Esophagus squamous epithelium (tissue), 5 donors: ENCODE measurements at places on chromosomes 5 and 9.

DNA sequence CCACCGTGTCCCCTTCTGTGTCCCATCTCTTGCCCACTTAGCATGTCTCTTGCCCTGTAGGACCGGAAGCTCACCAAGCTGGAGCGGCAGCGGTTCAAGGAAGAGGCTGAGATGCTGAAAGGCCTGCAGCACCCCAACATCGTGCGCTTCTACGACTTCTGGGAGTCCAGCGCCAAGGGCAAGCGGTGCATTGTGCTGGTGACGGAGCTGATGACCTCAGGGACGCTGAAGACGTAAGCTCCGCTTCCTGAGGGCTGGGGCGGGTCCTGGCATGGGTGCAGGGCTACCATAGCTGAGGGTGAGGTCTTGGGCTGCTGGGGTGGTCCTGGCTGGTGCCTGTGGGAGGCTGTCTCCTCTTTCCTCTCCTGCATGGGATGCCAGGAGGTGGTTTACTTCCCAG lies 45.7 kb downstream of the WNK2 start:
- no peak for DNase-seq

DNA sequence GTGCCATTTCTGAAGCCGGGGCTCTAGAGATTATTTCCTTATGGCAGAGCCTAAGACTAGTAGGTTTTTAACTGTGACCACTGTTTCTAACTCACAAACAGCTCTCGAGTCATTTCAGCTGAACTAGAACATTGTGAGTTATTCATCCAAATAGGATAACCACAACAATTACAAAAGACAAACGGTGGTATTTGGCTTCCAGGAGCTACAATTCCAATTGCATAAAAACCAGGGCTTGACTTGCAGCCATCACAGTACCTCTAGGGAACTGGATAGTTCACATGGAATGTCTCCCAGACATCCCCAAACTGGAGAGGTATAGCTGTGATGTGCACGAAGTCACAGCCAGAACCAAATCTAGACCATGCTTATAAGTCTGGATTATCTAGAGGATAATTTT lies 224.8 kb downstream of the FAM114A2 start:
- DNase-seq, result no peak

DNA sequence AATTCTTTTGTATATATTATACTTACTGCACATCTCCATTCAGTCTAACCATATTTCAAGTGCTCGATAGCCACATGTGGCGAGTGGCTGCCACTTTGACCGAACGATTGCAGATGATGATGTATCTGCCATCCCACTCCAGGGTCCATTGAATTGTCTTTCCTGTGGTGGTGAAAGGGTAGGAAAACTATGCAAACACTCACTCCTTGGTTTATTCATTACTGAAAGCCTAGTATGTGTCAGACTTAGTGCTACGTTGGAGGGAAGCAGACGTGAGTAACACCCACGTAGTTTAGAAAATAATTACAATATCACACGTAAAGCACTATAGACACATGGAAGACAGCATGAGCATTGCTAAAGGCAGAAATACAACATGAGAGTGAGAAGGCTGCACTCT lies 353.7 kb downstream of the CSNK1G3 start:
- no peak for DNase-seq

GRCh38 chr5:105740242-105740641 lies 1930.5 kb downstream of the EFNA5 start:
- DNase-seq, result no peak

DNA sequence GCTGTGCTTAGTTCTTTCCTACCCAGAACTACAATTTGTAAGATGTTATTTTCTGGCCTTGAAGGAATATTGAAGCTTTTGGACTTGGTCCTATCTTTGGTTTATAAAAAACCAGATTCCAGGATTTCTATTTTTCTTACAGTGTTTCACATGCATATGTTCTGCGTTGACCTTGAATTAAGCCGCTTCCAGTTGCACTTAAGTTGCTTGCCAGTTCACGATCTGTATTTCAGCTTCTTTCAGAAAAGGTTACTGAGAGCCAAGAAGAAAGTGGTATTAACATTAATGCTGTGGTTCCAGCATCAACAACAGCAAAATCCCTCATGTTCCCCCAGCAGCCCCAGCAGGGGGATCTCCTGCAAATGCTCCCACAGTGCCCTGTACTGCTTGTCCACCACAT lies 156.4 kb upstream of the ADAMTS16 start:
- no peak for DNase-seq

- DNase-seq, result no peak
Measured at GRCh38 chr5:181173420-181174342, 26.3 kb downstream of the OR2V2 start.

DNA sequence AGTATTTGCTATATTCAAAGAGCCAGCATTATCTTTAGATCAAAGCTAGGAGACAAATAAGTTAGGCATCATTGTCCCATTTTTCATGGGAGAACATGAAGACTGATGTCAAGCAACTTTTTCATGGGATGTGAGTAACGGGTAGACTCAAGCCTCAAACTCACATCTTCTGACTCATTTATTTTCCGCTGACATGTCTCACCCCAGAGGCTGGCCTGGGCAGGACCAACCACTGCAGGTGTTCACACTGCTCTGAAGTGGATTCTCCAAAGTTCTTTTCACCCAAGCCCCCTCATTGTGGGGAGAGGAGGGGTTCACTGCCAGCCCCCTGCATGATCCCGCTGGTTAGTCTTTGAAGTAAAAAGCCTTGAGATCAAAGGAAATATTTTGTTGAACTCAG lies 34.9 kb upstream of the BASP1 start:
- DNase-seq, result no peak

DNA sequence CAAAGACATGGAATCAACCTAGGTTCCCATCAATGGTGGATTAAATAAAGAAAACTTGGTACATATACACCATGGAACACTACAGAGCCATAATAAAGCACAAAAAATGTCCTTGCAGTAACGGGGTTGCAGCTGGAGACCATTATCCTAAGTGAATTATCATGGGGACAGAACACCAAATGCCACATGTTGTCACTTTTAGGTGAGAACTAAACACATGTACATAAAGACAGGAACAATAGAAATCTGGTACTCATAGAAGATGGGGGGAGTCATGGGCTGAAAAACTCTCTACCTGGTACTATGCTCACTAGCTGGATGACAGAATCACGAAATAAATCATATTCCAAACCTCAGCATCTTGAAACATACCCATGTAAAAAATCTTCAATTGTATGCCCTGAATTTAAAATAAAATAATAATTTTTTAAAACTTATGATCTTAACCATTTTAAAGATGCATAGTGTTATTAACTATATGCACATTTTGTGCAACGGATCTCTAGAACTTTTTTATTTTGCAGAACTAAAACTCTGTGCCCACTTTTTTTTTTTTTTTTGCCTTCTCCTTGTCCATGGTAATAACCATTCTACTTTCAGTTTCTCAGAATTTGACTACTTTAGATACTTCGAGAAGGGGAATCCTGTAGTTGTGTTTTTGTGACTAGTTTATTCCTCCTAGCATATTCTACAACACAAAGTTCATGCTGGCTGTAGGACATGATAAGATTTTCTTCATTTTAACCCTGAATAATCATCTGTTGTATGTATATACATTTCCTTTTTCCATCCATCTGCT lies 1081.6 kb upstream of the ACO1 start:
- no peak for DNase-seq

GRCh38 chr5:97042996-97043395 lies 99.4 kb downstream of the LIX1 start:
- no peak for DNase-seq

- DNase-seq, result no peak
Measured at GRCh38 chr5:25540628-25541027, 895.9 kb upstream of the CDH10 start.

DNA sequence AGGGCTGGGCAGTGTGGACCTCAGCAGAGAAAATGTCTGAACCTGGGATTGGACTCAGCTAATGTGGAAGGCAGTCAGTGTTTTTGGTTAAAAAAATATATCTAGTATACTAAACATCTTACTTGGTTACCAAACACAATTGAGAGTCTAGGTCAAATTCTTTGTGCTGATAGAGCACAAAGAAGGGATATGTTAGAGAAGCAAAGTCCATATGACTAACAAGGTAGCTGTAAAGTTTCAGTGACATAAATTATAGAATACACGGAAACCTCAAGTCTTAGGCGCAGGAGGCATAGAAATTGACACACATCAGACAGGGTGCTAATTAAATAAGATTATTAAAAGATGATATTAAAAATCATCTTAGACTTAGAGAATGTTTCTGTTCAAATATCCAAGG lies 718.3 kb downstream of the TLR4 start:
- DNase-seq, result no peak

DNA sequence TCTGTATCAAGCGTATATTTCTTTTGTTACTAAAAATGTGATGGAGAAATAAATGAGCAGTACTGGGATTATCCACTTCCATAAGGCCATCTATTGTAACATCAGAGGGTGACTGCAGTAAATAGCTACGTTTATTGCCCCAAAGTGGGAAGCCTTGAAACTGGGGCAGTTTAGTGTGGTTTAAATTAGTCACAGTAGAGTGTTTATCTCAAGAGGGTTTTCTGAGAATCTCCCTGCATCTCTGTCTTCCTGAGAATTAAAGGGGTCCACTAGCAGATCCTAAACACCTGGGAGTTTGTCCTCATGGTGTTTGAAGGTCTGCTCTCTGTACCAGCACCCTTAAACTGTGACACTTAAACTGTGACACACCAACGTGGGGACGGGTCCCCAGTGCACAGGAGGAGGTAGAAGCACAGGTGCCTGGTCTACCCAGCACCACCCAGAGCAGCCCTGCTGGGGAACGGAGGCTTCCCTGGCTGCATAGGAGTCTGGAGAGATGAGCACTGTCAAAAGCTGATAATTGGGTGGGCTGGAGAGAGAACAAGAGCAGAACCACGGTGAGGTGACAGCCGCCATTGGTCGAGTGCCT lies 25.2 kb downstream of the PRRC2B start:
- no peak for DNase-seq

- DNase-seq, result no peak
Measured at GRCh38 chr5:173664154-173664526, 47.7 kb upstream of the BOD1 start.

DNA sequence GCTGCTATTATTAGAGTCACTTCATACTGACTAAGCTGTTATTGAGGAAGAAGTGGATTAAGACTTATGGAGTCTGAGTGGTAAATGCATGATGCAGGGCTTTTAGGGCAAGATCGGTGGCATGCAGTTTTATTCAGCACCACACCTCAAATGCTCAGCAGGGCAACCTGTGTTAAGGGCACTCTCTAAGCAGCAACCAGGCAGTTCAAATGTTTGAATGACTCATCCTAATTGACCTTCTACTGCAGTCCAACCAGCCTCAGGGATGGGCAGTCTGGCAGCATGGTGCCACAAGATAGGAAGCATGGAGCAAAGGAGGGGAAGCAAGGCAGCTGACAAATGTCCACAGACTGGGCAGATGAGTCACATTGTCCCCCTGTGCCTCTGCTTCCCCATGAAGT lies 80.2 kb upstream of the MIER3 start:
- no peak for DNase-seq

- DNase-seq, result no peak
Measured at GRCh38 chr5:96976-97660, 5.2 kb downstream of the PLEKHG4B start.

- no peak for DNase-seq
Measured at GRCh38 chr5:22372826-22373660, 480.1 kb downstream of the CDH12 start.

DNA sequence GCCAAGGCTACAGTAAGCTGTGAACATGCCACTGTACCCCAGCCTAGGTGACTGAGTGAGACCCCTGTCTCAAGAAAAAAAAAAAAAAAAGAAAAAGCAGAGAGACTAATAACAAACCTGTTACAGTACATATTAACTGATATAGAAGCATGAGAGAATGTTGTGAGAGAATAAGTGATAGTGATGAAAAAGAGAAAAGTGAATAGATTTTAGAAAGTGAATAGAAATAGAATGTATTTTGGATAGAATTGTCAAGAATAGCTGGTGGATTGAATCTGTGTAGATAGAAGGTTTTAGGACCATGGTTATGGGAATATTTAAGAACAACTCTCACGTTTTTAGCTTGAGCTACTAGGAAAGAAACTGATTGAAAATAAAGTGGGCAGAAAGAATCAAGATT lies 135.8 kb downstream of the WDR70 start:
- no peak for DNase-seq

DNA sequence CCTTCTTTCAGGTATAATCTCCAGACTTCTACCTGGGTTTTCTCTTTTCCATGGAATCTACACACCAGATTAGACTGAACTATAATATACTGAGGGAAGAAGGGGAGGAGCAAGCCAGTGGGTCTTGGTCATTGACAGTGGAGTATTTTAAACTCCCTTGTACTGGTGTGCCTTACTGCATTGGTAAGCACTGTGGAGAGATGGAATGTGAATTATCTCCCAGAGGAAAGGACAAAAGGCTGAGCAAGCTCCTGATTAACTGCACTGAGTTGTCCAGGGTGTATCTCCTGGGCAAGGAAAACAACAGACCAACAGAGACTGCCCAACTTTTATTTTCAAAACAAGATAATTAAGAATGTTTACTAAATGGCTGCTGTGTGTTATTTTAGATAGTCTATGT lies 29.8 kb upstream of the SLCO6A1 start:
- no peak for DNase-seq

- DNase-seq, result no peak
Measured at GRCh38 chr5:113151641-113152379, 175.2 kb downstream of the DCP2 start.

DNA sequence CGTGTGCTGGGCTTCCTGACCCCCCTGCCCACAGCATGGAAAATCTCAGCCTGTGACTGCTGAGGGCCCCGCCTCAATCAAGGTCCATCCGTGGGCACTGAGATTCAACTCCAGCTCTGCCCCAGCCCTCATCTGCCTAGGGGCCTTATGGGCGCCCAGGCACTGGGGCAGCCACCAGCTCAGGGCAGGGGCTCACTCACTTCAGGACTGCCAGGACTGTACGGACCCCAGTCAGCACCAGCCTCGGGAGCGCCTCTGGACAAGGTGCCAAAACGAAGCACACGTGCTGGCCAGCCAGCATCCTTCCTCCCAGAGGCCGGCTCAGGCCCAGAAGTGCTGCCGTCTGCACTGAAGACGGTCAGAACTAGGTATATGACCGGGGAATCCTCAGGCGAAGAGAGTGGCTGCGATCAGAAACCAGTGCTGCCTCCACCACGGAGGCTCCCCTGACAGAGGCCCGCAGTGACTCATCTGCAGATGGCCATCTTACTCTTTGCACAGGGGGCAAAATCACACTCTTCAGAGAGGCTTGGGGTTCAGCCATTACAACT lies 19.6 kb downstream of the CLPTM1L start:
- no peak for DNase-seq

GRCh38 chr5:174259696-174260420 lies 214.4 kb downstream of the NSG2 start:
- DNase-seq, result no peak

GRCh38 chr9:91843623-91844148 lies 106.3 kb downstream of the ROR2 start:
- no peak for DNase-seq

GRCh38 chr5:179431221-179431824 lies 86.1 kb upstream of the ADAMTS2 start:
- no peak for DNase-seq

GRCh38 chr5:142974409-142974808 lies 204.2 kb downstream of the ARHGAP26 start:
- DNase-seq, result no peak
